Cortex of kidney (tissue), 1 donor: ENCODE measurements at places on chromosomes 5 and 9.

GRCh38 chr9:26974927-26975326 is 18.7 kb downstream of the IFT74 start:
- DNase-seq, result no peak

- no peak for DNase-seq
Measured at GRCh38 chr5:83780699-83781350, 60.2 kb upstream of the HAPLN1 start.

DNA sequence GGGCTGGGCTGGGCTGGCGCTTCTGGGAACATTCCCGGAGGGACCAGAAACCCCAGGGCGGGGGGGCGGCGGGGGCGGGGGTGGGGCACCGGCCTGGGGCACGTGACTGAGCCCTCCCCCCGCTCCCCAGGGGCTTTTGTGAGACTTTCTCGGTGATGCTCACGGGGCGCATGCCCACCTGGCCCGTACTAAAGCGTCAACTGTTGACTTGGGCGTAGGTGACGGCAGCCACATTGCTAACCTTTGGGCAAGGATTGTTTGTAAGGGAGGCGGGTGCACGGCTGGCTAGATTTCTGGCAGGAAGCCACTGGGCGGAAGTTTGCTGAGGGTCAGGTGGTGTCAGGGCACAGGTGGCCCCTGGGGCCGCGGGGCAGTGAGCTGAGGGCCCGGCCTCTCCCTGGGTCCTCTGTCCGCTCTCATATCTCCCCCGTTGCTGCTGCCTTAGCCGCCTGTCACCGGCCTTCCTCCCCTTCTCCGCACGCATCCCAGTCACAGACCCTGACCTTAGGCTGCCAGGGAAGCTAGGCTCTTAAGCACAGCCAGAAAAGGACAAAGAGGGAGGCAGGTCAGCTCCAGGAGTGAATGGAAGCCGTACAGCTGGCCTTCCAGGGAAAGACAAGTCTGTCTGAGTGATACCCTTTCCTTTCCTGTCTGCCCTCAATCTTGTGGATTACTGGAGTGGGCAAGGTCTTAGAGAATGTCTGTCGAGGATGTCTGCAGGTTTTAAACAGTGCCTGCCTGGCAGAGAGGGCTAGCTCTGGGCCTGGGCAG is 812 bp downstream of the CACFD1 start:
- DNase-seq, result no peak

DNA sequence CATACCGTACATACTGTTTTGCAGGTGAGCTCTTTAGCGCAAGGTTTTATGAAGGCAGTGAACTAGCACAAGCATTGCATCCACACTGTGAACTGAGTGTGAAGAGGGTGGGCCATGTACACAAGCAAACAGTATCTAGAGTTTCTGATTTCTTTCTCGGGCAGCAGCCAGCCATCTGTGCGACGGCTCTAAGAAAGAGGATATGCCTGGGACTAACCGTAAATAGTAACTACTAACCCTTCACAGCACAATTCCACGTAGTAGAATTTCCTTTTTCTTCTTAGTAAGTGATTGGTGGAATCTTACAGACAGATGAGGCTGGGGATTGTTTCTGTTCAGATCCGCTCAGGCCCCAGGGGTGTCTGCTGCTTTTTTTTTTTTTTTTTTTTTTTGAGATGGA is 89.0 kb downstream of the DRD1 start:
- no peak for DNase-seq
